Omental fat pad (tissue), 4 donors: ENCODE measurements at places on chromosomes 4 and X. TPM values are rescaled to one million over a fixed set of nuclear protein-coding genes. Genes with fewer than 3 reads are reported as not detected.

GRCh38 chrX:137118136-137118535, 84.3 kb upstream of the GPR101 start:
- no peak for DNase-seq

DNA sequence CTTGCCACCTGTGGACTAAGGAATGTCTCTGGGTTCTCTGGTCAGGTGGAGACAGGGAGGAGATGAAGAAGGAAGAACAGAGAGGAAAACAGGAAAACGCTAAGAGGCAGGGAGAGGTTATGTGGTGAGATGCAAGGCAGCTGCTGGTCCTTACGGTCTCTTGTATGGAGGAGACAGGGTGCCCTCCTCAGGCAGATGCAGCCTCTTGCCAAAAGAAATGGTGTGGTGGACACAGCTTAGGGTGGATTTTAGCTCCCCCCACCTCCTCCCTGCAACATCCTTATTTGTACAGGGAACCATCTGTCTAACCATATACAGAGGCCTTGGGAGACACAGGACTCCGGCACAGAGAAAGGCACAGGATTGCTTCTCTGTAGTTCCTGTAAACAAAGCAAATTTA, 9.7 kb downstream of the OCIAD2 start:
- no peak for DNase-seq

DNA sequence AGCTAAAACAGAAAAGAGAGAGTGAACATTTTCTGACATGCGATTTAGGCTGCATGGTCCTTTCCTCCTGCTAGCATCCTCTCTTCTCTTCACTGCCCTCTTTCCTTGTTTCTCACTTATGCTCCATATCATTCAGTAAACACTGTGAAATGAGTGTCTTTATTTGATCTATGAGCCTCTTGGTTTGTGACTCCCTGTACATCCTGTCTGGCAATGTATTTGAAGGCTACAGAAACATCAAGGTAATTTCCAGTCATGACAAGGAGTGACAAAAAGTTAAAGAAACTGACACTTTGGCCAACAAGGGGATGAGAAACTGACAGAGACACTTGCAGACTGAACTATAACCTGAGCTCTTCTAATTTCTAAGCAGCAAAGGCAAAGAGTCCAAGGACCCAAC, 8.7 kb downstream of the FTHL17 start:
- no peak for DNase-seq

DNA sequence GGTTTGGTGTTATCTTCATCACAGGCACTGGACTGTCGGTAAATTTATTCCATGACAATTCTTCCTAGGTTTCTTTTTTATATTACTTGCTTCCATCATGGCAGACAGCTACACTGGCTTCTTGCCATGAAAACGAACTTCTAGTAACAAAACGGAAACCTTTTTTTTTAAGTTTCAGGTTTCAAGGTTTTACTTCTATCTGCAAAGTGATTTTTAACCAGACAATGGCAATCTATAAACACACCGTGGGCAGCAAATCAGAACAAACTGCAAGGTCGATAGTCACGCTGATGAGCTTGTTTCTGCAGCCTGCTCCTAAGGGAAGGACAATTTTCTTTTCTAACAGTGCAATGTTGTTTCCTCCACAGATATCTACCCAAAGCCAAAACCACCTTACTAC, 29.9 kb downstream of the XG start:
- DNase-seq = no peak

DNA sequence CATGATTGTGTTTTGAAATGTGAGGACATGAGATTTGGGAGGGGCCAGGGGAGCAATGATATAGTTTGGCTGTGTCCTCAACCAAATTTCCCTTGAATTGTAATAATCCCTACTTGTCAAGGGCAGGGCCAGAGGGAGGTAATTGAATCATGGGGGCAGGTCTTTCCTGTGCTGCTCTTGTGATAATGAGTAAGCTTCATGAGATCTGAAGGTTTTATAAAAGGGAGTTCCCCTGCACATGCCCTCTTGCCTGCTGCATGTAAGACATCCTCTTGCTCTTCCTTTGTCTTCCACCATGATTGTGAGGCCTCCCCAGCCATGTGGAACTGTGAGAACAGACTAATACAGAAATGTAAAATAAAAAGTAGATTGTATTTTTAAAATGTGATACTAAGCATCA, 1294.9 kb downstream of the ADGRL3 start:
- no peak for DNase-seq

GRCh38 chr4:173056271-173056670, 112.3 kb upstream of the GALNT7 start:
- no peak for DNase-seq

DNA sequence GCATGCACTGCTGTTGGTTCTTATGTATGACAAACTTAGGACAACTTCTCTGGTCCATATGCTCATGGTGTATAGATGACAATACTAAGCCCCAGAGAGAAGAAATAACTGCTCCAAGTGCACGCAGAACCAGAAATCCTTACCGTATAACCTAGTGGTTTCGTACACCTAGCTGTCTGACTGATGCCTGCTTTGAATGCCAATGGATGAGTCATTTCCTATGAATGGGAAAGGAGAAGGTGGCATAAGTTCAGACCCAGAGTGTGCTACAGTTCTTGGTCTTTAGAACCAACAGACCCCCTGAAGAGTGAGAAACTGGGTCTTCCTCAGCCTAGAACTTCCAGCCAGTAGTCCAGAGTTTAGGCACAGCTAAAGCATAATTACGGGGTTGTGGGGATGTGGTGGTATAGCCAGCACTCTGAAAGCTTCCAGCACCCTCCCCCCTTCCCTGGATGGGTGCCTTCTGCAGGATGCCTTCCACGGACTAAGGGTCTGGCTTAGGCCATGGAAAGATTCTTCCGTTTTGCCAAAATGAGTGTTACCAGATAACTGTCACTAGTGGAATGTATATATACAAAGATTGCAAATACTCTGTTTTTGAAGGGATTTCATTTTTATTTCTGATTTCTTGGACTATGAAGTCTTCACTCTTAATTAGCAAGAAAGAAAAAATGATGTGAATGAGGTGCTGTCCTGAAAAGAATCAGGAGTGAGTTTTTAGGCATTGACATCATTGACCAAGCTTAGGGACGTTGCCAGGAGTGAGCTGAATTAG, 84.6 kb upstream of the PACRGL start:
- DNase-seq = no peak

- DNase-seq = no peak
Measured at GRCh38 chr4:154936873-154937272, 155.8 kb downstream of the RBM46 start.

DNA sequence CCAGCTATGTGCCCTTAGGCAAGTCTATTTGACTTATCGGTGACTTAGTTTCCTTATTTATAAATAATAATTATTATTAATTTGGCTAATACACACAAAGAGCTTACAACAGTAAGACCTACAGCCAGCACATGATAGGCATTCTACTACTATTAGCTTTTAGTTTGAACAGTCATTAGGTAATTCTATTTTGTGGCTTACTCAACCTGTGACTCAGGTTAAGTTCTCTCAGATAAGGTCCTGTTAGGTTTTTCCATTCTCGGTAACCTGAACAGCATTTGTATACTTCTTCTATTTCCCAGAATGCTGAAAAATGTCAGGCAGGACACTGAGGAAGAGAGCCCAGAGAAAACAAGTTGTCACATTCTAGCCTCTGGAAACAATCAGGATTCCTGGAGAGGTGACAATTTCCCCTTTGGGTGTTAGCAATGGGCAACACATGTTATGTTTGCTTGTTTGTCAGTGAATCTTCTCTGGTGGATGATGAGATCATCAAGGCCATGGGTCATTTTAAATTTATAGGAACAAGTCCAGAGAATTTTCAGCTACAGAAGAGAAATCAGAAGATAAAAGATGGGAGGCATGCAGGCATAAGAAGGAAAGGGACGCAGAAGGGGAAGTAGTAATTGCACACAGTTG, 2144.7 kb downstream of the PCDH7 start:
- DNase-seq = no peak

DNA sequence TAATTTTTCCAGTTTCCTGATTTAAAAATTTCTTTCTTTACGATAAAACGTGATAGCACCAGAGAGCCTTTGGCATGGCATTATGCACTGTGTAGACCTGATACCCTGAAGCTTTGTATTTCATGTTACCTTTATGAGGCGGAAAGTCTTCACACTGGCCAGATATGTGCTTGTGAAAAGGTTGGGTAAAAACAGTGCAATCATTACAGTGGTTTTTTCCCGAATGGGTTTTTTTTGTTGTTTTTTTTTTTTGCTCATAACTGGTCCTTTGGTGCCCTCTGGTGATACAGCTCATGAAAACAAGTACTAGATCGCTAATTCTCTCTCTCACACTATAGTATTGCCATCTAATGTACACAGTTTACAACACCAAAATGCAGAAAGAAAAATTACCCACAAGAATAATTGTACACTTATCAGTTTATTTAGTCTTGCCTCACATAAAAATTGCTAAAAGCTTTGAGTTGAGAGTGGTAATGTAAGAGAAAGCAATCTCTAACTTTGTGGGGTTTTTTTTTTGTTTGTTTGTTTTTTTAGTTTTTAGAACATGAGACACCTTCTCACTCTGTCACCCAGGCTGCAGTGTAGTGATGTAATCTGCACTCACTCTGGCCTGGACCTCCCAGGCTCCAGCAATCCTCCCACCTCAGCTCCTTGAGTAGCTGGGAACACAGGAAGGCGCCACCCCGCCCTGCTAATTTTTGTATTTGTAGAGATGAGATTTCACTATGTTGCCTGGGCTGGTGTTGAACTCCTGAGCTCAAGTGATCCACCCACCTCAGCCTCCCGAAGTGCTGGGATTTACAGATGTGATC, 21.3 kb downstream of the SPCS3 start:
- no peak for DNase-seq

The POLN gene
- 4.8 TPM for total RNA-seq

The NHSL2 gene
- total RNA-seq = 13.1 TPM

The RS1 gene
- not detected for total RNA-seq

The CHRNA9 gene
- not detected for total RNA-seq

The ZCCHC12 gene
- not detected for total RNA-seq

The KLB gene
- 9.5 TPM for total RNA-seq

The PAGE3 gene
- total RNA-seq = not detected

The ADH7 gene
- not detected for total RNA-seq

The S100P gene
- 0.60 TPM for total RNA-seq

The CLDN2 gene
- total RNA-seq = 0.32 TPM
